ENCODE measurements at places on chromosomes 2 and 18.

DNA sequence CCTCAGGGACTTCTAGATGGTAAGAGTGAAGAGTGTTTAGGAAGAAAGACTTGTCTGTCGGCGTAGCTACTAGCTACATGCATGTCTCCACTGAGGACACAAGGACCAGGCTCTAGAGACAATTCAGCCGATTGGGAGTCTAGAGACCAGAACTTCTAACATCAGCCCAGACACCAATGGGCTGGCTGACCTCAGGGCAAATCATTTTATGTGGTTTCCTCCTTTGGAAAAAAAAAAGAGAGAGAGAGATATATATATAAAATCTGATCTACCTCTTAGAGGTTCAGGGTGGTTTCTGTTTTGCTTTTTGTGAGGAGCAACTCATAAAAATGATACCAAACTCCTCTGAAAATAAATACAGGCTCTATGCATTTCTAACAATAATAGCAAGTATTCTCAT lies 212.8 kb downstream of the BCL2 start:
- DNase-seq = no peak

- DNase-seq = no peak
Observed at GRCh38 chr18:48920408-48921038, 30.2 kb downstream of the SMAD7 start.

- no peak for DNase-seq
Observed at GRCh38 chr2:153474876-153475435, 3.6 kb downstream of the RPRM start.

DNA sequence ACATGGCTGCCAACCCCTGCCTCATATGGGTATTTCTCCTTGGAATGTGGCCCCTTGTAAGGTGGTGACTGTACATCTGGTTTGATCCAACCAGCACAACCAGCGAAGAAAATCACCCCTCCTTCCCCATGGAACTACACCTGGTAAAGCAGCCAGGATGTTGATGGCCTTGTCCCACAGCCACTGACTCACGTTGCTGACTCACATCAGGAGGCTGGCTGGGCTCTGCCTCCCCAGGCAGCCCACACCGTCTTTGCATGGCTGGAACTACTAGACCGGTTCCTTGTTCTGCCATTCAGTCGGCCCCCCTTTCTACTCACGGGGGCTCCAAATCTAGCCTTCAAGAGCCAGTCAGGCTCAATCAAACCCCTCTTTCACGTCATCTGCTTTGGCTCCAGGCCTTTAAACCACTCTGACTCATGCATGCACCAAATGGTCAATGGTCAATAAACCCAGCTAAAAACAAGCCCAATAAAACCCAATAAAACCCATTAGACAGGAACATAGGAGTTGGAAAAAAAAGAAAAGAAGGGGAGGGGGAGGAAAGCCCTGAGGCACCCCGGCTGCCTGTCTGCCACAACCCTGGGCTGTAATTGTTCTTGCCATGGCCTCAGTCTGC lies 114.8 kb downstream of the PLB1 start:
- no peak for DNase-seq

DNA sequence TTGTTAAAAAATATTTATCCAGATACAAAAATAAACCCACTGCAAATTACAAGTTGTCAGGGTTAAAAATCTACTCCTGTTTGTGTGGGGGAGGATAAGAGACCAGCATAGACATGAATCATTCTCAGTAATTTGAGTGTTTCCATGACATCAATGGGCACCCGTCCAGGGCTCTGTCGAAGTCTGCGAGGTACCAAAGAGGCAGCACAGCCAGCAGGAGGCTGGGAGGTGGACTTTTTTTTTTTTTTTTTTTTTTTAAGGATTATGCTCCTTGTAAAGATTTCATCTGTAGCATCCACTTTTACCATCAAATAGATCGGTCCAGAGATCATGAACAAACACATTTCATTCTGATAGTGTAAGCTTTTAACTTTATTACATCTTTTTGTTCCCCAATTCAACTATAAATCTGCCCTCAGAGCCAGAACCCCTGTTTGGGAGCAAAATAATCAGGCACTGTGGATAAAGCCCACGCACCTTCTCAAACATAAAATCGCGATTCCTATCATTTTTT lies 182.0 kb downstream of the TCF4 start:
- no peak for DNase-seq

DNA sequence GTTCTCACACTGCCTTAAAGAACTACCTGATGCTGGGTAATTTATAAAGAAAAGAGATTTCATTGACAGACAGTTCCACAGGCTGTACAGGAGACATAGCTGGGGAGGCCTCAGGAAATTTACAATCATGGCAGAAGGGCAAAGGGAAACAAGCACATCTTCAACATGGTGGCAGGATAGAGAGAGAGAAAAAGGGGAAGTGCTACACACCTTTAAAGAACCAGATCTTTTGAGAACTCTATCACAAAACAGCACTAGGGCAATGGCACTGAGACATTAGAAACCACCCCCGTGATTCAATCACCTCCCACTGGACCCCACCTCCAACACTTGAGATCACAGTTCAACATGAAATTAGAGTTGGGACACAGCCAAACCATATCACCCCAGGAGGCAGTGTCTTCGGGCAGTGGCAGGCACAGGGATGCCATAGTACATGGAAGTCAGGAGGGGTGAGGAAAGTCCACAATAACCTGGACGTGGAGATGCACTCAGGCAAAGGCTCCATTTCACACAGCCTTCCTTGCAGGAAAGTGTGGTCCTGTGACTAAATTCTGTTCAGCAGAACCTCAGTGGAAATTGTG lies 120.4 kb upstream of the SERPINE2 start:
- DNase-seq = no peak

- no peak for DNase-seq
Observed at GRCh38 chr2:154193246-154193645, 321.5 kb downstream of the GALNT13 start.

DNA sequence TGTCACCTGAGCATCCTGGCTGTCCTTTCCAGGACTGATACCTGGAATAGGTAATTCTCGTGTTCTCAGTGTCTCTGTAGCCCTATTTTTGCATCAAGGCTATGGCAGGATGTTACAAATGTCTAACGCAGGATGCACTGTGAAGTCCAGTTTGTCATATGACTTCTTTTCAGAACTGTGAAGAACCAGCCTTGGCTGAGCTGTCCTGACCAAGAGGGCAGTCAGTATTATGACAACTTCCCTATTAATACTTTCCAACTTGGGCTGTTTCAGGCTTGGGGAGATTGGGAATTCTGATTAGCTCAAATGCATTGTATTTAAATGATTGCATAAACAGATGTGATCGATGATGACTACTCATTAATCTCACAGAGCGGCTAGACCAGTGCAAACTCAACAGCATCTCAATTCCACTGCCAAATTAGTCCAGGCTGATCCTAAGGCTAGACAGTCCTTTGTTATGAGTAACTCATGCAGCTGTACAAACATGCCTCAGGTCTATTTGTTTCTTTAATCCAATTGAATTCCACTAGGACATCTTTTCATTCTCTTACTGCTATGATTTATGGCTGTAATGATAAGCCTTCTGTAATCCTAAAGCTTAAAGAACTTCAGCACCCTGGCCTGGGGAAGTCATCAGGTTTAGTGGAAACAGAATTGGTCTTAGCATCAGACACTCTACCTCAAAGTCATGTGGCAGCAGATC lies 331.6 kb downstream of the KCNS3 start:
- DNase-seq = no peak

DNA sequence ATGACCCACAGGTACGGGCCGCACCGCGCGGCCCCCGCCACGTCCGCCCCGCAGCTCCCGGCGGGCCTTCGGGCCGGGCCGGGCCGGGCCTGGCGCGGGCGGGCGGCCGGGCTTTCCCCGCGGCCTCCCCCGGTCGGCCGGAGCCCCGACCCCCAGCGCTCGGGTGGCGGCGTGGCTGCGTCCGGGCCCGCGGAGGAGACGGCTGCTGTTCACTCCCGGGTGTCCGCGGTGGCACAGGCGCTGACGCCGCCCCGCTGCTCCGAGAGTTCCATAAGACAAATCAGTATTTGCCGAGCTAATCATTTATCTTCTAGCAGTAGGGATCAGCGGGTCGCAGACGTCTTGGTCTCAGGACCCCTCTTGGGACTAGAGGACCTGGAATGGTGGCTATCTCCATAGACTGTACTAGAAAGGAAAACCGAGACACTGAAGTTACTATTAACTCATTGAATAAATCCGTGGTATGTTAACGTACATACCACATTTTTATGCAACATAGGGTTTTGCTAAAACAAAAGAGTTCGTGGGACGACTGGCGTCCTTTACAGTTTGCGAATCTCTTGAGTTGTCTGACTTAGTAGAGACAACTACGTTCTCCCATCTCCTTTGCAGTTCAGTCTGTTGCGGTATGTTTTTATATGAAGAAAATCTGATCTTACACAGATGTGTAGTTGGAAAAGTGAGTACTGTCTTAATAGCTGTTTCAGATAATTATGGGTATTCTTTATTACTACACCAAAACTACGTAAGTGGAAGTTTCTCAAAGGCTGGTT lies 500 bp downstream of the LIMS1 start:
- peak; percentile 64 for DNase-seq

- DNase-seq = no peak
Observed at GRCh38 chr18:2901423-2901985, 54.7 kb downstream of the EMILIN2 start.

- DNase-seq = no peak
Observed at GRCh38 chr2:111927723-111928122, 29.3 kb downstream of the MERTK start.

GRCh38 chr18:78457011-78457410 lies 522.6 kb upstream of the SALL3 start:
- no peak for DNase-seq

- DNase-seq = no peak
Observed at GRCh38 chr18:67608615-67609273, 92.2 kb upstream of the DSEL start.

DNA sequence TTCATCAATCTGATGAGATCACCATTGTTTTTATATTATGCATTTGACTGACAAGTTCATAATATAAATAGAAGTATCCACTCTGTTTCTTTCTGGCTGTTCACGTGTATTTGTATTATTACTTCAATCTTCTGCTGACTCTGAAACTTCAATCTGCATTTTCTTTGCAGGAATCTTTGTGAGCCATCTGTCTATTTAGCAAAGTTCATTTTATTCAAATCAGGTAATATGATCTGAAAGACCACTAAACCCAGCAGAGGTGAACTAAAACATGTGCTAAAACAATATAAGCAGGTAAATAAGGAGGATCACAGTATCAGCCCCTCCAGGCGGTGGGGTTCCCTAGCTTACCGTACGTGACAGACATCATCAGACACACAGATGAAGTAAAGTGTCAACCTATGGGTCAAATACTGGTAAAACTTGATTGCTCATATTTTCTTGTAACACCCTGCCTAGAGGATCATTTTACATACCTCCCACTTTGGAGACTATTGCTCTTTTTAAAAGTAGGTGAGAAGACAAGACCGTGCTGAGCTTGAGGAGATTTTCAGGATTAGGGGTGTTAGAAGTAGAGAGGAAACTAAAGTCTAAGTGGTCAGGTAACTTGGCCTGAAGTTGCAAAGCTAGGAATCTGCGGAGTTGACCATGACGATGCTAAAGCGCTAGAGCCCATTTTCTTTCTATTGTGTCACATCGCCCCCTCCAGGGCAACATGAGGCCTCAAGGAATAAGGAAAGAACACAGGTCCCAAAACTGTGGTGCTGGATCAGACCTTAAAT lies 9.0 kb downstream of the DTNB start:
- DNase-seq = peak; percentile 22

- no peak for DNase-seq
Observed at GRCh38 chr18:48308027-48308635, 101.1 kb downstream of the ZBTB7C start.

DNA sequence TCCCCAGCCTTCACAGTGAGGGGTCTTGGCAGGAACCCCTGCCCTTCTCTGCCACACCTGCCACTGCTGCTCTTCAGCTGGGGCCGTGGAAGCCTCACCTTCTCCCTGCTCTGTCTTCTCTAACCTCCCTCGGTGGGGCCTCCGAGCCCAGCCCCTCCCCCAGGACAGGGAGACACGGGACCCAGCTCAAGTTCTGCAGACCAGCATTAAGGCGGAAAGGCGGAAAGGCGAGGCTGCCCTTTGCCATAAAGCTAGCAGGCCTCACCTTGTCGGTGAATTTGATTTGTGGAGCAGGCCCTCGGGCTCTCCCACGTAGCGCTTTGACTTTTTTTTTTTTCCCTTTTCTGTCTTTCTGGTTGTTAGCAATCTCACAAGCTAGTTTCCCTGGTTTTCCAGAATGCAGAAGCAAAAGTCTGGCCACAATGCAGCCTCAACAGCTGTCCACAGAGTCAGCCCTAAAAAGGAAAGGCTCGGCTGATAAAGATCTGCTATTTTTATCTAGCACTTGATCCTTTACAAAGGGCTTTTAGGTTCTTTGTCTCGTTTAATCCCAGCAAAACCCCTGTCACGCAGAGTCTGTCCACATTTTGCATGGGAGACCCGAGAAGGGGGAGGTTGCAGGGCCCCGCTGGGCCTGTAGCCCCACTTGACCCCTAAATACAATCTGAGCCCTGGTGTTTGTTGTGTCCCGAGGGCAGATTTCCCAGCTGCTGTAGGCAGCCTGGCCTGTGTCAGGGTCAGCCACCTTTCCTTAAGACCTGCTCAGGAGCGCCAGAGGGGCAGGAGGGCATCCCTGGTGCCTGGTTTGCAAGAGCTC lies 6.0 kb downstream of the ITM2C start:
- DNase-seq = no peak

DNA sequence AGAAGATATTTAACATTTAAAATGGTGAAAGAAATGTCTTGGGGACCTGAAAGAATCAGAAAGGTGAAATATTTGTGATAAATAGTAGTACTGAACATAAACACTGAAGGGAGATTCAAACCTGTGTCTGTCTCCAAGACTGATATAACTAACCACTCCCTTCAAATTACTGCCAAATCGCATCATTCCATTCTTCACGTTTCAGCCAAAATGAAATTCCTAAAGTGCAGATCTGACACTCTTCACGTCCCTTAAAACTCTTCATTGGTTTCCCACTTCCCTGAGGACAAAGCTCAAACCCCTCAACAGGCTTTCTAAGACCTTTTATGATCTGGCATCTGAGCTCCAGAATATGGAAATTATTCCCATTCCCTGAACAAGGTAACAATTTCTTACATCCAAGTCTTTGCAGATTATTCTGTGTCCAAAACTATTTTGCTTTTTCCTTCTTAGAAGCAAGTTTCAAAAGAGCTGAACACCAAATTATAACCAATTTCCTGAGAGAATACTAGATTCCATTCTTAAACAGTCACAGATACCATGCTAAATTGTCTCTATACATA lies 18.9 kb downstream of the SLC8A1 start:
- DNase-seq = no peak

DNA sequence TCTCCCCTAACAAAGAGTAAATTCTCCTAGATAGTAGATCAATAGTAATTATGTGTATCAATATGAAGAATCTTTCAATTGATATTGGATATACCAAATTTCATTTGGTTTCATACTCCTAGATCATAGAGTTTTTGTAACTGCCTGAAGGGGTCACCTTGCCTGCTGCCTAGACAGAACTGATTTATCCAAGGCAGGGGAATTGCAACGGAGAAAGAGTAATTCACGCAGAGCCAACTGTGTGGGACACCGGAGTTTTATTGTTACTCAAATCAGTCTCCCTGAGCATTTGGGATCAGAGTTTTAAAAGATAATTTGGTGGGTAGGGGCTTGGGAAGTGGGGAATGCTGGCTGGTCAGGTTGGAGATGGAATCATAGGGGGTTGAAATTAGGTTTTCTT lies 92.2 kb upstream of the SLC8A1 start:
- DNase-seq = no peak

DNA sequence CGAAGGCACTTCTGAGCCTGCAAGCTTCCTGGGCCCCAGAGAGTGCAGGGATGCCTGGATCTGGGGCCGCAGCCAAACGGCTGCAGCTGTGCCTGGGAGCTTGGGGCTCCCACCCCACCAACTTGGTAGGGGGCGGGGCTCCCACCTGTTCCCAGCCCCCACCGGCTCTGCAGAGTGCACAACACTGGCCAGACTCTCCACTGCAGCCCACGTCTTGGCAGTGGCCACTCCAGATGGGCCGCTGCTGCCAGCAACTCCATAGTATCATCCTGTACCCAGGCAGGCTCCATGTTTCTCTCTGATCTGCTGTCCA lies 9.9 kb downstream of the DYSF start:
- no peak for DNase-seq

Data from germinal center (tissue), 1 donor.